ENCODE measurements at places on chromosomes 12 and 14. TPM values are rescaled to one million over a fixed set of nuclear protein-coding genes. Genes with fewer than 3 reads are reported as not detected.
A peak's percentile ranks its signal among the peaks of the same experiment; 100 is the strongest.

- DNase-seq, result peak; percentile 50
Measured at GRCh38 chr14:92922883-92923743, at the start of gene CHGA. TSS of gene CHGA (plus strand) at chr14:92923150. CDS start at chr14:92923360, 210 bp downstream.

GRCh38 chr12:12925388-12925787, 26.6 kb downstream of the GPRC5D start:
- DNase-seq, result no peak

- no peak for DNase-seq
Measured at GRCh38 chr14:61177279-61178225, 103.6 kb downstream of the TMEM30B start.

GRCh38 chr12:44317651-44318126, 481.8 kb downstream of the TMEM117 start:
- DNase-seq, result no peak

DNA sequence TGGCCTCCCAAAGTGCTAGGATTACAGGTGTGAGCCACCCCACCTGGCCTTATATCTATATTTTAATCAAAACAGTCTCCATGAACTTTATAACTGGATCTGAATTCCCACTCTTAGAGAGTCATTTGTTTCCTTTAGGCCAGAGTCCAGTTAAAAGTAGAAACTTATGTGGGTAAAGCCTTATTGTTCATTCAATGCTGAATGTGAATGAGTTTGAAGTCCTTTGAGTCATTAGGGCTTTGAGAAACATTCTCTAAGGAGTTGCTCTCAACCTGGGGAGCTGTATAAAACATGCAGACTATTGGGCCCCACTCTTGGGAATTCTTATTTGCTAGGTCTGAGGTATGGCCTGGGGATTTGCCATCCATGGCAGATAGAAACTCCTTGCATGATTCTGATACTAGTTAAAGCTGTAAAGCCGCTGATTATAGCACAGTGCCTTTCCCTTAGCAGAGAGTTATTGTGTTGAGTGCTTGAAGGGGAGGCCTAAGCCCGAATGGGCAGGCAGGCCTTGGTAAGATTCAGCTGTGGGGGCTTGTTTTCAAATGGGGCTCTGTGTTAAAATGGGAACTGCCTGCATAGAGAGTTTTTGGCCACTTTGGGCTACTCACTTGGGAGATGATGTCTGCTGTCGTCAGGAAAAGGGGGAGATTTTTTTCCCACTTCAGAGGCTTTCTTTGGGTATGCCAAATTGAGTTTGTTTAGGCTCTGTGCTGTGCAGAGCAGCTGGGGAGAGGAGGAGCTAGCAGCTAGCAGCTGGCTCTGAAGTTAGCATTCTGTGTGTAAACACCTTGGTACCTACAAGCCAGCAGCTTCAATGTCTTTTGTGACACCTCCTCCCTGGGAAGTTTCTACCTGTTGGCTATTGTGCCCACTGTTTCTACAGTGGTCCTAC, 117.5 kb downstream of the DACT1 start:
- no peak for DNase-seq

DNA sequence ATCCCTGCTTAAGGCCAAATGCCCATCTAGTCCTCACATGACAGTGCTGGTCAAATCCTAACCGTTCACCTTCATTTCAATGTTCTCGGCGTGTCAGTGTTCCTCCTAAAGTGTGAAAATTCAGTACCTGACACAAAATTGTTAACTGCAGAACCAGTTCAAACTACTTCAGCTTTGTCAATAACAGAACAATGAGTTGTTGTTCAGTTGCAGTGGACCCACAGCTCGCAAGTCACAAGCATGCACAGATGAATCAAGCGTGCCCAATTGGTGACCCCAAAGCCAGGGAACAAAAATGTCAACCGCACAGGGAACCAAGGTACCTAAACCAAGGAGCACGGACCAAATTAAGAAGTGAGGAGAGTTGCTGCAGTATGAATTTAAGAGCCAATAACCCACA, 23.2 kb downstream of the NRDE2 start:
- no peak for DNase-seq

DNA sequence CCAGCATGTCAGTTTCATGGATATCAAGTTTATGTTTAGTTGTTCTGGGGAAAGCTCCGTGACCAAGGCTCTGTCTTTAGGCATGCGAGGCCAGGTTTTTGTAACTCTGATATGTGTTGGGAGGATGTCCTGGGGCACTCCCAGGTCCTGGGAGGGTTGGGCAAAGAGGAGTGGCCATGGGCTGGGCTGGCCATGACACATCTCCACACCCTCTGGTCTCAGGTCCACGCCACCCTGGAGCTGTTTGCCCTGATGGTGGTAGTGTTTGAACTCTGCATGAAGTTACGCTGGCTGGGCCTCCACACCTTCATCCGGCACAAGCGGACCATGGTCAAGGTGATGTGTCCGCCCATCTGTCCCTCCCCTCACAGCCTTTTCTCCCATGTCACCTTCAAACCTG, 46.4 kb downstream of the TPCN1 start:
- DNase-seq, result no peak

DNA sequence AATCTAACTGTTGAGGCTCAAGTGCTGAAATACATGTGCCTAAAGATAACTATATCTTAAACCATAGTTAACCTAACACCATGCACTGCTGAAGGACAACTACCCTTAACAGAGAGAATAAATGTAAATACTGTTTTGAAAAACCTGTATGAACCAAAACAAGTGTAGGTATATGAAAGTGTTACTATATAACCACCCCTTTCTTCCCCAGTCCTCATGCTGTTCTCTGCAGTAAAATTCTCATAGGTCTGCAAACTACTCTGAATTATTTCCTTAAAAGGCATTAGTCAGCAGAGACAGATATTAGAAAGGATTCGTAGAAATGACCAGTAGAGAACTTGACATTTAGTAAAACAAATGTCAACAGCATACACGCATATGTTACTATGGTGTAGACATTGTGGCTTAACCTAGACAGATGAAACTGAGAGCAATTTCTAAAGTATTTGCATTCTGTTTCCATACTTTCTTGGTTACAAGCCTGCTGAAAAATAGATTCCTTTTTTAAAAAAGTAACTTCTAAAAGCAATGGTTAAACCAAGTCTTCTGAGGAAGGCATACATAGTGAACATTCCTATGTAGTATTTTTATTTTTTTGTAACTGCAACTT, 13.9 kb downstream of the CSRP2 start:
- no peak for DNase-seq

Gene PRB4
- total RNA-seq, result not detected

Gene KRT71
- not detected for total RNA-seq

Gene SYCP3
- 0.50 TPM for total RNA-seq
